Pericardium fibroblast (primary cell): ENCODE measurements at places on chromosomes 12 and 14. TPM values are rescaled to one million over a fixed set of nuclear protein-coding genes. Genes with fewer than 3 reads are reported as not detected.

Gene AP1G2
- 18.3 and 29.8 TPM in 2 replicates for total RNA-seq

Gene CLBA1
- 8.2 and 8.9 TPM in 2 replicates for total RNA-seq

Gene MAP1LC3B2
- total RNA-seq, result 1.8 TPM in 1 of 2 replicates, not detected in the other

Gene APOF
- not detected in 2 replicates for total RNA-seq

Gene CLEC2A
- not detected in 2 replicates for total RNA-seq

Gene TOMM20L
- not detected in 2 replicates for total RNA-seq

Gene IL22
- not detected in 2 replicates for total RNA-seq

Gene TAS2R9
- not detected in 2 replicates for total RNA-seq

Gene SLC17A8
- not detected in 2 replicates for total RNA-seq

Gene CD27
- total RNA-seq, result not detected in 2 replicates

Gene TRIAP1
- total RNA-seq, result 36.3 and 41.5 TPM in 2 replicates

Gene KSR2
- not detected in 2 replicates for total RNA-seq

Gene HOXC6
- 2.9 and 3.5 TPM in 2 replicates for total RNA-seq

Gene NFATC4
- 59.5 and 83.0 TPM in 2 replicates for total RNA-seq

Gene GRIP1
- not detected in 2 replicates for total RNA-seq

Gene HOXC10
- not detected in 2 replicates for total RNA-seq

Gene CDKN1B
- 31.8 and 58.6 TPM in 2 replicates for total RNA-seq

Gene INF2
- 31.7 and 67.9 TPM in 2 replicates for total RNA-seq

Gene SRRM4
- under 0.01 TPM in 1 of 2 replicates, not detected in the other for total RNA-seq

Gene AKAP3
- total RNA-seq, result 0.51 and 0.58 TPM in 2 replicates

Gene FKBP4
- 19.7 and 25.1 TPM in 2 replicates for total RNA-seq

Gene RIPK3
- total RNA-seq, result 0.35 and 0.51 TPM in 2 replicates

Gene LBHD2
- total RNA-seq, result 0.26 TPM in 1 of 2 replicates, not detected in the other

Gene KRT73
- total RNA-seq, result not detected in 2 replicates

Gene KLRC4
- total RNA-seq, result not detected in 2 replicates

Gene TDRD9
- total RNA-seq, result 0.23 and 1.0 TPM in 2 replicates

Gene PPP1R36
- not detected in 2 replicates for total RNA-seq

Gene OR6C1
- not detected in 2 replicates for total RNA-seq

Gene FICD
- 2.0 and 5.0 TPM in 2 replicates for total RNA-seq

Gene CCDC177
- total RNA-seq, result 0.12 TPM in 1 of 2 replicates, not detected in the other

Gene PIWIL1
- total RNA-seq, result not detected in 2 replicates

Gene ZBTB42
- total RNA-seq, result 3.2 and 3.9 TPM in 2 replicates

Gene MORN3
- 0.26 and 2.8 TPM in 2 replicates for total RNA-seq

Gene CLEC4C
- total RNA-seq, result not detected in 2 replicates

Gene KRT79
- not detected in 2 replicates for total RNA-seq

Gene PRIM1
- 2.5 and 3.4 TPM in 2 replicates for total RNA-seq

Gene TC2N
- 1.0 and 1.5 TPM in 2 replicates for total RNA-seq

Gene OASL
- 0.34 TPM in 1 of 2 replicates, not detected in the other for total RNA-seq

Gene CLEC12A
- not detected in 2 replicates for total RNA-seq

Gene NTS
- total RNA-seq, result not detected in 2 replicates

Gene NGDN
- 20.4 and 23.9 TPM in 2 replicates for total RNA-seq

Gene RASSF9
- total RNA-seq, result 1.6 and 2.3 TPM in 2 replicates

Gene TRAF3
- 10.0 and 15.2 TPM in 2 replicates for total RNA-seq

Gene LYZ
- total RNA-seq, result not detected in 2 replicates

Gene SPTB
- under 0.01 TPM in 1 of 2 replicates, not detected in the other for total RNA-seq

Gene PPP4R4
- total RNA-seq, result 0.12 and 0.26 TPM in 2 replicates

Gene FZD10
- 0.17 TPM in 1 of 2 replicates, not detected in the other for total RNA-seq

Gene C14orf132
- total RNA-seq, result 11.2 and 16.5 TPM in 2 replicates

Gene SOX5
- 0.70 and 1.4 TPM in 2 replicates for total RNA-seq

Gene SYT10
- total RNA-seq, result not detected in 2 replicates

Gene DACT1
- 4.8 and 26.0 TPM in 2 replicates for total RNA-seq

Gene IAPP
- not detected in 2 replicates for total RNA-seq

Gene MYF6
- not detected in 2 replicates for total RNA-seq
